Left hindlimb (tissue), 1 donor: ENCODE measurements at places on chromosomes 16 and 17.

- no peak for DNase-seq
These were observed 68.0 kb upstream of the MAF start for GRCh38 chr16:79668502-79668901.

- no peak for DNase-seq
These were observed 172.3 kb upstream of the IRX3 start for GRCh38 chr16:54458923-54459322.

DNA sequence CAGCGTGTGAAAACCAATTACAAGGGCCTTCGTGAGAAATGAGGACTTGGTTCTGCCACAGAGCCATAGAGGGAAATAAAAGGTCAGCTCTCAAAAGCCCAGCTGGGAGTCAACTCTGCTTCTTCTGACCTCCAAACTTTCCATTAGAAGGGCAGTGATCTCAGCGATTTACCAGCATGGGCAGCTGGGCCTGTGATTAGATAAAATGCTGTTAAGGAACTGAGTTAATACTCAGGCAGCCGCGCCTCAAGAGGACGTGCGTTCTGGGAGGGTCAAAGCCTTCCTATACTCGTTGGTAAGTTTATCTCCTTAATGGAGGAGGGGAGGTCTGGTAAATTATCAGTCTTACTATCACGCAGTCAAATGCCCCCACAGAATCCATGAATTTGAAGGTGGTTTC, 480.2 kb upstream of the ERCC4 start:
- DNase-seq = no peak

- DNase-seq = no peak
These were observed 28.1 kb downstream of the MEAK7 start for GRCh38 chr16:84476401-84476800.

- DNase-seq = no peak
These were observed 20.7 kb downstream of the CTU2 start for GRCh38 chr16:88726981-88727380.

DNA sequence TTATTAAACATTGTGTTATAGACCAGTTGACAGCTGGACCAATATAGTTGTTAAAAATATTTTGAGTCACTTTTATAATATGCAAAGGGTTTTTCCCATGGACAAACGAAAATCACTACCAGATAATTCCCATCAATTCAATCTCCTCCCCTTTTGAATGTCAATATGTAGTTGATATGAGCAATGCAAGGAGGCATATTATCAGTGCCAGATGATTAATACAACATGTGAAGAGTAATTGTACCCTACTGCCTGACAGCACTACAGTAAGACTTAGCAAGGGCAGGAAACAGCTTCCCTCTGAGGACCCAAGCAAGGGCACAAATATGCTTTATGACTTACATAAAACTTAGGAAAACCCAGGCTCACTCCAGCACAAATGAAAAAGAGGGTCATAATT, 17.3 kb downstream of the KANSL1 start:
- DNase-seq = no peak

GRCh38 chr17:49018116-49018612, 21.0 kb downstream of the IGF2BP1 start:
- DNase-seq = no peak

DNA sequence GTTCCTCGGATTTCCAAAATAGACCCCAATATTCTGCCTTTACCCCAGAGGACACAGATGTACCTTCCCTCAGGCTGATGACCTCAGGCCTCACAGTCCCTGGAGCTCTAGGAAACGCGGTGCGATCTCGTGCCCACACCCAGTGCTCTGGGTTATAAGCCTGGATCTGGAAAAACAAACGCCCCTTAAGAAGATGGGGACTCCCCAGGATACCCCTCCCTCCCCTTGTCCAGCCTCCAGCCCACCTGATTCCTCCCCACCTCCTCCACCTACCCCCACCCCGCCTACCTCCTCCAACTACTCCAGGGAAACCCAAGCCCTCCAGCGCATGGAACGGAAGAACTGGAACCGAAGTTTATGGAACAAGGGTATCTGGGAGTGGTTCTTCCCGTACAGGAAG, 19.1 kb downstream of the PRR11 start:
- no peak for DNase-seq

- DNase-seq = no peak
These were observed 30.2 kb downstream of the PLCD3 start for GRCh38 chr17:45101883-45102811.

- DNase-seq = no peak
These were observed 109.5 kb downstream of the SALL1 start for GRCh38 chr16:51041546-51041945.

DNA sequence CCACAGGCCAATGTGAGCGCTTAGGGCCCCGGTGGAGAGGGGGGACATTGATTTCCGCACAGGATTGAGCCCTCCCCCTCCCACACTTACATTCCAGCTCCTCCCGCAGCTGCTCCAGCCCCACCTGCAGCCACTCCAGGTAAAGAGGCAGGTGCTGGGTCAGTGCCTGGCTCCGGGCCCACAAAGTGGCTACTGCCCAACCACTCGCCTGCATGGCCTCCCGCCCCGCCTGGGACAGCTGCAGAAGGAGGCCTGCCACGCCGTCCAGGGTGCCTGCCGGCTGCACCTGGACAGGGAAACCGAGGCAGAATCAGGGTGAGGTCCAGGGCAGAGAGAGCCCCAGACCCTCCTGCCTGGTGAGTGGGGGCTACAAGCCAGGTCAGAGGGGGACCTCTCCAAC, 46.3 kb downstream of the RMI2 start:
- no peak for DNase-seq

GRCh38 chr16:21565507-21565860, 33.9 kb upstream of the METTL9 start:
- DNase-seq = no peak

GRCh38 chr16:50902457-50902856, 160.6 kb downstream of the CYLD start:
- DNase-seq = no peak

DNA sequence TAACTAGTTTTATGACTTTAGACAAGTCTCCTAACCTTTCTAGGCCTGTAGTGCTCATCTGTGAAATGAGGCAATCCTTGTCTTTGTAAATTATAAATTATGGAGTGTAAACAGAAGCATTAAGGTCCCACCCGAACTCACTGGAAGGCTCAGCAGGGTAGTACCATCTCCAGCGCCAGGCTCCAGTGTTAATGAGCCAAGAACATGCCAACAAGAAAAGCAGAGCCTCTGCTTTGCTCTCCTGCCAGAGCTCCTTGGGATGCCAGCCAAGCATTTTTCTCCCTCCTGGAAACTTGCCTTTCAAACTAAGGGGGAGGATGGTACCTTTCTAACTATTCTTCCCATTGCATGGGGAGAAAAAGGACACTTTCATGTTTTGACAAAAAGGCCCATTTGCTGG, 14.9 kb downstream of the LIMD2 start:
- no peak for DNase-seq
